Right atrium auricular region (tissue), 2 donors: ENCODE measurements at places on chromosomes 2 and 18. TPM values are rescaled to one million over a fixed set of nuclear protein-coding genes. Genes with fewer than 3 reads are reported as not detected.

The CFAP65 gene
- total RNA-seq = not detected

DNA sequence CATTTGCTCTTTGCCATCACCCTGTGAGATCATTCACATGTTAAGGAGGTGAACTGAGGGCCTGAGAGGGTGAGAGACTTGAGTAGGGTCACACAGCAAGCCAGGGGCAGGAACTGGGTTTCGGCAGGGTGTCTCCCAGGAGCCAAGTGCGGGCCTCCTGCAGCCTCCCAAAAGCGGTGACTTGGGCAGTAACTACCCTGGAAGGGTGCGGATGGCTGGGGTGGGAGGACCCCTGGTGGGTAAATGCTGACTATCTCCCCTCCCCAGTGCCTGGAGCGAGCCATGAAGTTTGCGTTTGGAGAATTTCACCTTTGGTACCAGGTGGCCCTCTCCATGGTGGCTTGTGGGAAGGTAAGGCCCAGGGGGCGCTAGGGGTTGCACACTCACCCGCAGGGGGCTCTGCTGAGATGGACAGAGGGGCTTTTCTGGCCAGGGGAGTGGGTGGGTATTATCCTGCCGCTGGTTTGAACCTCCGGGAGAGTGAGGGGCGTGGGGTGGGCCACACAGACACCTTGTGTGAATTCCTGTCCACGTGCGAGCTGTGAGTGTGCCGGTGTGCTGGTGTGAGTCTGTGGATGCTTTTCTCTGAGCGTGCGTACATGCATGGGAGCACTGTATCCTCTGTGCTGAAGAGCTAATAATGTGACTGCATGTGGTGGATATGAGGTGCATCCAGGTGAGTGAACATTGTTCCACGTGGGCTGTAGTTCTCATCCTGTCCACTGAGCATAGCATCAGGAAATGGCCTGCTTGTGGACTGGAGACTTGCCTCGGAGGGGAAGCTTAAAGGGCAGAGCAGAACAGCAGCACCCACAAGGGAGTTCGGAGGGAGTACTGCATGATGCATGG is 91.0 kb upstream of the MCFD2 start:
- DNase-seq = no peak

The KIF3C gene
- total RNA-seq = 3.5 TPM

- no peak for DNase-seq
Measured at GRCh38 chr2:38658613-38659012, 7.3 kb upstream of the GALM start.

- no peak for DNase-seq
Measured at GRCh38 chr2:60152226-60152833, 401.1 kb downstream of the BCL11A start.

The ASXL3 gene
- 2.6 TPM for total RNA-seq

- no peak for DNase-seq
Measured at GRCh38 chr2:132911726-132912724, 242.0 kb upstream of the LYPD1 start.

DNA sequence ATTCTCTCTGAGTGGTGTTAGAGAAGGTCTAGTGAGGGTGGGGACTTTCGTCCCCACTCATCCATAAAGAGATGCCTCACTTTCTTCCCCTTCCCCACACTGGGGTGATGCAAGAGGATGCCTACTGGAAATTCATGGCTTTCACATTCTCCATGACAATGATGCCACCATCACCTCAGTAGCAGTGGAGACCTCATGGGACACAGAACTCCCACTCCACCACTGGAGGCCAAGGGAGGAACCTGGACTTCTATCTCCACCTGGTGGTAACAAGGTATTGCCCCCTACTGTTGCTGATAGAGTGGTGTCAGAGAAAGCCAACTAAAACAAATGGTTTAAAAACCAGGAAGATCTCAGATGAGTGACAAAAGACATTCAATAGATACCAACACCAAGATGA is 110.9 kb downstream of the INHBB start:
- no peak for DNase-seq

DNA sequence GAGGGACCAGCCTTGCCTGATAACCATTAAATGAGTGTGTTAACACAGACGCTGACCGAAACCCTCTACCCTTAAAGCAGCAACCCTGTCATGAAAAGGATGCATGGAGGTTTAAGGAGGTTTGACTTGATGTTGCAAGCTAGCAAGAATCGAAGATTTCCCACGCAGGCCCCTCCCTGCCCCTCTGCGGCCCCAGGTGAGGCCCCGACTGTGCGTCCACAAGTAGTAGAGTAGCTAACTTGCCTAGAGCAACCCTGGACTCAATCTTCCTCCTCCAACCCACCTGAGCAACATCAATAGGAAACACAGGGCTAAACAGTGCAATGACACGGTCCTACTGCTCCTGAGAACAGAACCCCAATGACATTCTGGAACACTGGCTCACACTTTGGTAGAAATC is 150.1 kb downstream of the COL4A4 start:
- no peak for DNase-seq

- DNase-seq = no peak
Measured at GRCh38 chr2:70956141-70956540, 20.4 kb downstream of the ATP6V1B1 start.

DNA sequence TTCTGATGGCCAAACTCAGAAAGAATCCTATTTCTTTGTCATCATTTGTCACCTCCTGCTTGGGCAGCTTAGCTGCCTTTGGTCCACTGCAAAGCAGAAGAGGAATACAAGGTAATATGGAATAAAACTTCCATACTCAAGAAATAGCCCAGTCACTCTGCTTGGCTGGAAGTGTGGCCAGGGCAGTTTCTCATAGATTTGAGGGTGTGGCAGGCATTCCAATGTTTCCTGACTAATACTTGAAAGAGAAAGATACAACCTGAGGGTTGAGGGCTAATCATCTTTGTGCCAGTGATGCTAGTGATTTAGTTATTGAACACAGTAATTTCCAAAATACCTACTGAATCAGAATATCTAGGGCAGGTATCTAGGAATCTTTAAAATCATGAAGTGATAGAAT is 83.1 kb downstream of the FAM161A start:
- DNase-seq = no peak

- DNase-seq = no peak
Measured at GRCh38 chr2:102276549-102277201, 34.7 kb upstream of the IL1RL1 start.

DNA sequence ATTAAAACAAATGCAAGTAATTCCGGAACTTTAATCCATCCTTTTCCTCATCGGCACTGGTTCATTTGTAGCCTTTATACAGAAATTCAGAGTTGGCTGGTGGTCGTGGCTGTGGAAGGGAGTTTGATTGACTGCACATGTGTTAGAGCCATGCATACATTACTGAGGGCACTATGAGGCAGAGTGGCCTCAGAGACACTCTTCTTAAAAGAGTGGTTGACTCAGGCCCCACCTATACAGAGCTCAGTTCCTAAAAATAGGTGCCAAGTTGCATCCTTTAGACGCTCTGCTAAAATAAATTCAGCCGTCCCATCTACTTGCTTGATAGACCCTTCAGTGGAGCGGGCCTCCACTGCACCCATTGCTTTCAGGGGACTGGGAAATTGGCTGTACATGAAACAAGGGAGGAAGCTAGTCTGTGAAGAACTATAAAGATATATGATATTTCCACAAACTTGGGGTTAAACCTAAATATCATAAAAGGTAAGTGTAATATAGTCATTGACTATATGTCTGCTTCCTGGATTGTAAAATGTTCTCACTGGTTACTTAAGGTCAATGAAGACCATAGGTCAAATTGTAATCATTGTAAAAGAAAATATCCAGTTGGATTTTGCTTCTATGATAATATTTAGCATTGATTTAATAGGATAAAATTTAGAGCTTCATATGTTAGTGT is 298.9 kb downstream of the XIRP2 start:
- DNase-seq = no peak

The SERPINB2 gene
- total RNA-seq = 2.3 TPM

The RBM44 gene
- total RNA-seq = 0.55 TPM

- no peak for DNase-seq
Measured at GRCh38 chr2:233489143-233489542, 77.4 kb downstream of the USP40 start.

The TXNDC2 gene
- total RNA-seq = not detected

DNA sequence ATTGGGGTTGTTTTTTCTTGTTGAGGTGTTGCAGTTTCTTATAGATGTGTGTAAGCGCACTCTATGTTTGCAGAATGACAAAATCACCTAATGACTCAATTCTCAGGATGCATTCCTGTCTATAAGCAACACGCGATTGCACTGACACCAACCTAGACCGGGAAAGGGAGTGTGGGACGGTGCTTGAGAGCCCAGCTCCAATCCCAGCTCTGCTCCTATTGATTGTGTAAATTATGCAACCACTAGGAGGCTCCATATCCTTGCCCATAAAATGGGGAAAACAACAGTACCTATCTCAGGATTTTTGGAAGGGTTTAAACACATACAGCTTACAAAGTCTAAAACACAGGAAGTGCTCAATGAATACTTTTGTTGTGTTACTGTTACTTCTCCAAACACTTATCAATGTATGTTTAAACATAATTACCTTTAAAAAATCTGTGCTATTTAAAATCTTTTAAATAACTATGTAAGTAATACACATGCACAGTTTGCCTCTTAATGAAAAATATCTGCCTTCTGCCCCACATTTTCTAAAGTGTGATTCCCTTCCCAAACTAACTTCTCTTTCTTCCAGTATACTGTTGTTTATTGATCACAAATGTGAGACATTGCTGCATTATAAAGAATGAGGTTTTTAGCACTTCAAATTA is 132.5 kb downstream of the SPHKAP start:
- DNase-seq = no peak

- DNase-seq = no peak
Measured at GRCh38 chr2:120802158-120802557, 66.5 kb downstream of the GLI2 start.

DNA sequence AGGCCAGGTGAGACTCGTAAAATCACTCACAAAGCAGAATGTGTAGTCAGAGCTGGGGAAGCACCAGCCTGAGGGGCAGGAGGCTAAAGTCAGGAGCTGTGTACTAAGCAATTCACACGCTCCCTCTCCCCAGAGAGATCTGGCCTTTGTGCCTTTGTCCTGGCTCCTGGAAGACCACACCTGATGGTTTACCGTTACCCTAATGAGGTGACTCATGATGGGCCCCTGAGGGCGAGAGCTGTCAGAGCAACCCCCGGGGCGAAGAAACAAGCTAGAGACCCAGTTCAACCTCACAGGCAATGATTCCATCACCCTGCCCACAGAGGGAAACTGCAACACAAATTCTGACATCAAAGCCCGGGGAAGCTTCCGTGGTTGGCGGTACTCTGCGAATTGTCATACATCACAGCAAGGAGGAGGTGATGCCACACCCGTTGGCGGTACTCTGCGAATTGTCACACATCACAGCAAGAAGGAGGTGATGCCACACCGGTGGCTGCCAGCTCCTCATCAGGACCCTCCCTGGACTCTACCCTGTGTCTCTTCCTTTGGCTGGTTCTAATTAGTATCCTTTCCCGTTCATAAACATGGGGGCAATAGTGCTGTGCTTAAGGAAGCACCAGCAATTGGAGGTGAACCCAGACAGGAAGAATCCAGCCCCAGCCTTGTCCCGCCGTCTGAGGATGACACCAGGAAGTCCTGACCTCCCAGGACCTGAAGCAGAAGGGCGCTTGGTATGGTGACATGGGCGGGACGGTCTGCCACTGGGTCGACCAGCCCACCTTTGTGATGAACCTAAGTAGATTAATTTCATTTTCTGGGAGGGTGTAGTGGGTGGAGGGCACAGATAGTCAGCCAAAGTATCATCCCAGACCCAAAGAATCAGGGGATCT is 30.5 kb downstream of the B3GNT7 start:
- DNase-seq = no peak

The GULP1 gene
- total RNA-seq = 10.5 TPM

The RUFY4 gene
- total RNA-seq = not detected

- no peak for DNase-seq
Measured at GRCh38 chr2:239598011-239598731, 197.4 kb upstream of the HDAC4 start.

The TNFRSF11A gene
- 1.8 TPM for total RNA-seq

The LRRC30 gene
- not detected for total RNA-seq

The ANKRD62 gene
- total RNA-seq = not detected

DNA sequence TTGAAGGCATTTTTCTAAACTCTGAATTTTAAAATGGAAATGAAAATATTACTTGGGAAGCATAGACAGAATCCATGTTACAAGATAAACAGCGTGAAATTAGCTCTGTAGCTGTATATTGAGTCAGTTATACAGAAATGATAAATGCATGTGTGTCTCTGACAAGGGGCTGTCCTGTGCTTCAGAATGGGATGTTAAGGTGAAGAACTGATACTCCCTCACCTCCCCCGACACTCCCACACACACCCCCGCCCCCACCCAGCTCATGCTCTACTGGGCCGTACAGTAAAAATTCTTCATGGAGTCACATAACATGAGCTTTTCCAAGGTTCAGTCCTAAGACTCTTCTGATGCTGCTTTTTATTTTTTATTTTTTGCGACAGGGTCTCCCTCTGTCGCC is 869 bp upstream of the THUMPD2 start:
- DNase-seq = no peak

DNA sequence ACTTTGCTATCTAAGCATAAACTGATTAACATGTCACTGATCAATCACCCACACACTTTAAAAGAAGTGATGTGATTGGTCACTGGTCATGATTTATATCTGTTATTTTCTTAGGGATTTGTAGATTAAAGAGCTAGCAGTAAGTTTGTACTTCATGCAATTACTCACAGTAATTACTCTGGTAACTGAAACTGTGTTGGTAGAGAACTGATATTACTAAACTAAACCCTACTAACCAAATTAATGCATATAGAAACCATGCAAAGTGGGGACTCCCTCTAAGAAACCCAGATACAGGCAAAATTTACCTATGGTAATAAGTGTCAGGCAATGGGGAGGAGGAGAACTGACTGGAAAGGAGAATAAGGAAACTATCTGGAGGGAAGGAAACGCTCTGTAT is 44.8 kb upstream of the C2orf15 start:
- DNase-seq = no peak

DNA sequence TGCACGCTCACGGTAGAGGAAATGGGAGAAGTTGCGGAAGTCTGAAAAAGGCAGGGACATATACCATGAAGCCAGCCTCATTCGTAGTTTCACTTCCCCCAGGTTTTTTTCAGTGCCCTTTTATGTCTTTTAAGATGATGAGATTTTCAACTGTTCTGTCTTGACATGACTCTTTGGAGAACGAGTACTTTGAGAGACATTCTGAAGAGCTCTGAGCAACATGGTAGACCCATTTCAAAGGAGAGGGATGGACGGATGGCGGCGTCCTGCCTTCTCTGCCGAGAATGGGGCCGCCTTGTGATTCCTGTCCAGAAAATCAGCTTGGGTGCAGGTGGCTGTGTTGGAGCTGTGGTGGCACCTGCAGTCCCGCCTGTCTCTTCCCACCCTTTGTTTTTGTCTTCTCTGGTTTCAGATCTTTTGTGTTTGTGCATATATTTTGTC is 41.7 kb downstream of the SH3BP4 start:
- DNase-seq = no peak
